ENCODE measurements at places on chromosomes 6 and 20. TPM values are rescaled to one million over a fixed set of nuclear protein-coding genes. Genes with fewer than 3 reads are reported as not detected.

The OVOL2 gene
- total RNA-seq: not detected

The LINC00237 gene
- total RNA-seq: not detected

The SIRPG gene
- not detected for total RNA-seq

The CST2 gene
- not detected for total RNA-seq

The ASF1A gene
- 16.5 TPM for total RNA-seq

The ZSCAN9 gene
- 10.1 TPM for total RNA-seq

The BEND6 gene
- not detected for total RNA-seq

The KCNQ5 gene
- total RNA-seq: not detected

DNA sequence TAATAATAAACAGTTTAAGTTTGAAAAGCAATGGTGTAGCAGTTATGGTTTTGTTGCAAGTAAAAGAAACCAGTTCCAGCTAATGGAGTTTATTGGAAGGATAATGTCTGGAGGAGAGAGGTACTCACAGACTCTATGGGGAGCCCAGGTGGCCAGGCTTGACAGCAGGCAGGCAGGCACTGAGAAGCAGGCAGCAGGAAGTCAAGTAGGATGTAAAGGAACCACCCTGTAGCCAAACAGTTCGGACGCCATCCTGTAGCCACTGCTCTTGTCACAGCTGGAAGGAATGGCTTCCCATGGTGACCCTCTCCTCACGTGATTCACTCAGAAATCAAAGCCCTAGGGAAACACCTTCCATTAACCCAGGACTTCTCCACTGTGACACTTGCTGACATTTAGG, 96.7 kb upstream of the MC3R start:
- no peak for DNase-seq

DNA sequence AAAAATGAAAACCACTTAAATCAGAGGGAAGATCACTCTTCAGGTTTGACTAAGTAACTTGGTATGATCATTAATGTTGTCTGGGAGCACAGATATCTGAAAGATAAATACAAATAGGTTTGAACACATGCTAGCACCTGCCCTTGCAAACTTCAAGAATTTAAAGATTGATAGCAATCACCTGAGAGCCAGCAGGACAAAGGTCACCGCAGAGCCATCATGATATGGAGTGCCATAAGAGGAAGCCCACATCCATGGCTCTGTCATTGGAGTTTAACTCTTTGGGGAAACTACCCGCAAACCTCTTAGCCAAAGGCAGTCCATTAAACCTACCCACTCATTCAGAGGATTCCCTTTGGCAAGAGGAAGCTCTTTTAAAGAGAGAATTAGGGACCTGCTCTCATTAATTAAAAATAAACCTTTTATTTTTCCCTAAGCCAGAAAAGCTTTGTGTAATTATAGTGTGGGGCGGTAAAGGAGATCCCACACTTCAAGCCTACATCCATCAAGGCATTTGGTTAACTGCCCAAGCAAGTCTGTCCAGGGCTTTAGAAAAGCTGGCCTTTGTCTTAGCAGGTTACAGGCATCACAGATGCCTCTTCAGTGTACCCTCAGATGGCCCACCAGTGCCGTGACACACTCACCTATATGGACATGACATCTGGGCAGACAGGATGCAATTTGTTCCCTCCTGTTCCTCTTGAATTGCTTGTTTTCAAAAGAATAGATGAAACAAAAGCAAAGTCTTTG, 73.0 kb downstream of the SASH1 start:
- no peak for DNase-seq

DNA sequence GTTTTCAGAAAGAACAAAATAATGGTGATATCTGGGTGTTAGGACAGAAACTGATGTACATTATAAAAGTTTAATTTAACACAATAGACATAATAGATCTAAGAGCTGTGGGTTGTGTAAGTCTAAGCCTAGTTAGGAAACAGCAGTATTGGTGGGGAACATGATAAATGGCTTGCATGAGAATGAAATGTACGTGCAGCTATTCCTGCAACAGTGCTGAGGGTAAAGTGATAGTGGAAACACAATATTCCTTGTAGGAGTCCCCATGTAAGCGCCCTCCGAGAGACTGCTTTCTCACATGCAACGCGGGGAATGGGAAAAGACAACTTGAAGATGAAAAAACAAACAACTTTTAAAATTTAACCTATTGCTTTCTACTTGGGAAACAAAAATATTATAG, 96.6 kb upstream of the TRAF3IP2 start:
- no peak for DNase-seq

GRCh38 chr20:25090492-25091429, 8.8 kb upstream of the VSX1 start:
- DNase-seq: no peak

DNA sequence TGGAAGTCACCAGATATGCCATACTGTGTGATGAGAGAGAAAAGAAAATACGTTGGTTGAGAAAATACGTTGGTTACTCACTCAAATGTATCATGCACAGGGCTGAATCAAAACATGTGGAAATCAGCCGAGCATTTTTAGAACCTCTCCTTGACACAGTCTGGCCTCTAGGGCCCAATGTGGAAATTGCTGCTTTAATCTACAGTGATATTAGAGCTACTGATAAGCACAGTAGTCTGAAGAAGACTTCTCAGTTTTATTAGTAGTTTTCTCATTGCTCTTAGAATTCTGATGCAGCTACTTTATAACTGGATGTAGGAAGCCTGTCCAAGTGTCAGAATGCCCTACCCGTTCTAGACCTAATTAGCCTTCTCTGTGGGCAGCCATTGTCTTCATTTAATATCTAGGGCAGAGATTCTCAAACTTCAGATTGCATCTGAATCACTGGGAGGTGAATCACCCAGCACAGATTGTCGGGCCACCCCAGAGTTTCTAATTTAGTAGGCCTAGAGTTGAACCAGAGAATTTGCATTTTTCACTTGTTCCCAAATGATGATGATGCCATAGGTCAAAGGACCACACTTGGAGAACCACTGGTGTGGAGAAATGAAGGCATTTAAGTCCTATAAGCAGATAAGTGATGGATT, 229.1 kb downstream of the PLCB1 start:
- DNase-seq: peak; percentile 16

- no peak for DNase-seq
These were observed 9.4 kb downstream of the PCK1 start for GRCh38 chr20:57570145-57570850.

- DNase-seq: no peak
These were observed 90.2 kb downstream of the ZDHHC14 start for GRCh38 chr6:157471077-157471686.

GRCh38 chr20:32763202-32764004, 1.2 kb downstream of the DNMT3B start:
- DNase-seq: no peak

- no peak for DNase-seq
These were observed 4.4 kb upstream of the NEDD9 start for GRCh38 chr6:11236915-11237314.

- DNase-seq: no peak
These were observed 147.4 kb upstream of the HTR1E start for GRCh38 chr6:86789779-86790411.

DNA sequence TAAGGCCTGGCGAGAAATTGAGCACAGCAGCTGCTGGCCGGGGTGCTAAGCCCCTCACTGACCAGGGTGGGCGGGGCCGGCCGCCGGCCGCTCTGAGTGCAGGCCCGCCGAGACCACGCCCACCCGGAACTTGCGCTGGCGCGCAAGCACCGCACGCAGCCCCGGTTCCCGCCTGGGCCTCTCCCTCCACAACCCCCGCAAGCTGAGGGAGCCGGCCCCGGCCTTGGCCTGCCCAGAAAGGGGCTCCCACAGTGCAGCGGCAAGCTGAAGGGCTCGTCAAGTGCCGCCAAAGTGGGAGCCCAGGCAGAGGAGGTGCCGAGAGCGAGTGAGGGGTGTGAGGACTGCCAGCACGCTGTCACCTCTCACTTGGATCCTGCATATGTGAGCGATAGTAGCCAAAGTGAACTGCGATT, 251.2 kb downstream of the GJA1 start:
- DNase-seq: no peak

DNA sequence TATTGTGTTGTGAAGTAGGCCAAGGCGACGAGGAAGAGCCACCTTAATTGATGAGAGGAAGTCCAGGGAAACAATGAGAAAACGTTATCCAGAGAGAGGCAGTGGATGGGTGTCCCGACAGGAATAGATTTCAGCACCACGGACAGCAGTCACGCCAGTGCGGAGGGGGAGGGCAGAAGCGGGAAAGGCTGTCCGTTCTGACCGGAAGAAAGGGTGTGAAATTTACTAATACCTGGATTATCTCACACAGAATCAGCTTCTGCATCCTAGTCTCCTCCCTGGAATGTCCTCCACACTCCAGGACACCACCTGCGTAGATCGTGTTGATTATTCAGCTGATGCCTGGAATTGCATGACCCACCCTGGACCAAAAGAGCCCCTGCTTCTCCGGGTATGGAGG, 7.4 kb upstream of the BPIFA3 start:
- peak; percentile 79 for DNase-seq

DNA sequence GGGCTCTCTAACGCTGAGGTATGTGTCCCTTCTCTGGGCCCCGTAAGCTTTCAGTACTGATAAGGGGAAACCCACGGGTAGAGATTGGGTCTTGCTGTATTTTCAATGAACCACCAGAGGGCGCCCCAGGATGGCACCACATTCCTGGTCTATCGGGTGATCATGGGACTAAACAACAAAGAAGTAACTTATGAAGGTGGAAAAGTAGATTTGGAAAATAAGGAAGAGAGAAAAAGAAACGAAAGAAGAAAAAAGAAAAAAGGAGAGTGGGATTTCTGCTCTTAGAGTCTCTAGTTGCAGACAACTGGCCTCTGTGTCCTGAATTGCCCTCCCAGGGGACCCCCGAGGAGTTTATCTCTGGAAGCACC, 93.8 kb downstream of the GMPR start:
- peak; percentile 88 for DNase-seq

- DNase-seq: peak; percentile 64
These were observed 121.7 kb upstream of the NXT1 start for GRCh38 chr20:23228912-23229311.

GRCh38 chr6:71289039-71289801, 609 bp downstream of the OGFRL1 start:
- peak; percentile 36 for DNase-seq

DNA sequence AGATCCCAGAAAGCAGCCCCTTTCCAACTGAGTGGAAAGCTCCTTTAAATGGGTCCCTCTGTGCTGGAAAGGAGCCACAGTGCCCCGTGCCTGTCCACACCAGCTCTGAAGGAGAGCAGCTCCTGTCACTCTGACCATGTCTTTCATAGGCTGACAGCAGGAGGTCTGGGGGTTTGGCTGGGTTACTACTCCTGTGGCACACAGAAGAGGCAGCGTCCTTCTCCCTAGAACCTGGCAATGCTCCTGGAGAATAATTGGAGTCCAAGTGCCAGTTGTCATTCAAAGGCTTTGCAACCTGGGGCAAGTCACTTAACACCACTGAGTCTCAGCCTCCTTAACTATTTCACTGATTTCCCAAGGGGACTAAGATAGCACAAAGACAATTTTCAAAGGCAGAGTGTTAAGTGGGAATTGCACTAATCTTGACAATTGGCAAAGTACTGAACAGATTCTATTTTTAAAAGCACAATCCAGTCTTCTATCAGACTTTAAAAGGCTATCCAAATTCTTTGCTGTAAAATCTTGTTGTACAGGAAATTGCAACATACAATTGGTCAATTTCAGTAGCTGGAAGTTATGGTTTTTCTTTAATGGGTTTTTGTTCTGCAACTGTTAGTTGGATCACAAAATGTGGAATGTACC, 457.2 kb downstream of the KIF16B start:
- no peak for DNase-seq

GRCh38 chr20:10631126-10631525, 42.7 kb downstream of the JAG1 start:
- DNase-seq: no peak

- DNase-seq: peak; percentile 64
These were observed 4.5 kb upstream of the EBF4 start for GRCh38 chr20:2688041-2688591.

- DNase-seq: peak; percentile 49
These were observed 14.5 kb downstream of the REV3L start for GRCh38 chr6:111468329-111469012.

GRCh38 chr6:109087661-109088264, 6.9 kb downstream of the SESN1 start:
- DNase-seq: no peak

DNA sequence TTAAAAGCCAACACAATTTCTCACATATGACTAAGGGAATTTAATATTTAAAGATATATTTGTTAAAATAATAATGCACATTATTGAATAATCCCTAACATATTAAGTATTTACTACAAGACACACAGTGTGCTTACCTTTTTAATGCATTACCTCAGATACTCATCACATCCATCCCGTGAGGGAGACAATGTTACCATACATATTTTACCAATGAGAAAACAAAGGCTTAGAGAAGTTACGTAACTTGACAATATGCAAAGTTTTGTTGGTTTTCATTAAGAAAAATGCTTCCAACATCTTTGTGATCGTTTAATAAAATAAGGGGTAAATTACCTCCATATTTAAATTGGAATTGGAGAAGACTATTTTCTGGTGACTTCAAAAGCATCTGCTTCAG, 4.3 kb downstream of the IFNGR1 start:
- DNase-seq: no peak

GRCh38 chr6:168374051-168374502, 54.5 kb upstream of the DACT2 start:
- DNase-seq: no peak

GRCh38 chr6:157542414-157543160, 161.6 kb downstream of the ZDHHC14 start:
- no peak for DNase-seq

DNA sequence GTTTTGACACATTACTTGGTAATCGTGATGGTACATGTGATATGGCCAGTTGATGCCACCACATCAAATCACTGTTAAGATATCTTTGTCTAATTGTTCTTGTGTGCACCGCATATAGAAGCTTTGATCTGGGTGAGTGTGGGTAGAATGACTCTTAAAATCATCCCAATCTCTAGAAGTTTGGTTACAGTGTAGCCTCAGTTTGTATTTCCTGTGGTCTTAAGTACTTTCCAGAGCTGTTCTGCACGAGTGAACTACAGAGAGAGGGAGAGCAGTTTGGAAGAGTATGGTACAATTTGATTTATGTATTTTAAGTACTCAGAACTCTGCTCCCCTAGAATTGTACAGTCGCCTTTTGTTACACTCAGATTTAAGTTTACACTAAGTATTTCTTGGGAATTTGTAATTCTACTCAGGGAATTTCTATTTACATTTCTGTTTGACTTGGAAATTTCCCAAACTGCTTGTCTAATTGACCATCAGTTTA, 37.5 kb downstream of the SNX9 start:
- no peak for DNase-seq

DNA sequence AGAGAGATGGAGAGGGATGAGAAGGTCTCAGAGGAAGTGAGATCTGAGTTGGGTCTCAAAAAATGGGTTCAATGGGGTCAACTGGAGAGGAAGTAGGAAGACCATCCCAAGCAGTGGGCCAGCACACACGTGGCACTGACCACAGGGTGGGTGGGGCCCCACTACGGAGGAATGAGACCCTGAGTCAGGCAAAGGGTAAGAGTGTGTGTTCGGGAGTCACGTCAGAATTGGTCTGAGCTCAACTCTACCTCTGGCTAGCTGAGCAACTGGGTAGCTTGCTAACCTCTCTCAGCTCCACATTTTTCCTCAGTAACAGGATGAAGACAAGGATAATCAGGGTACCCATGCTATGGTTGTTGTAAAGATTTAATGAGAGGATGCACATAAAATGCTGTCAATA, 79.0 kb downstream of the TRERF1 start:
- no peak for DNase-seq

All from lung microvascular endothelial cell (primary cell).